Stimulated activated CD4-positive, alpha-beta T cell treated with anti-CD3 and anti-CD28 coated beads, Interleukin-4, amount 100 ng/mL, for 48 hours (primary cell): ENCODE measurements at places on chromosomes 7 and 10.

- DNase-seq: peak; percentile 42
Observed at GRCh38 chr10:103859161-103860086, 4.0 kb upstream of the SH3PXD2A start.

GRCh38 chr7:92478095-92478494, 349 bp upstream of the ERVW-1 start:
- DNase-seq: no peak

GRCh38 chr7:112286250-112287086, 80.0 kb downstream of the ZNF277 start:
- DNase-seq: no peak

- no peak for DNase-seq
Observed at GRCh38 chr10:95440756-95441546, 120.2 kb downstream of the SORBS1 start.

DNA sequence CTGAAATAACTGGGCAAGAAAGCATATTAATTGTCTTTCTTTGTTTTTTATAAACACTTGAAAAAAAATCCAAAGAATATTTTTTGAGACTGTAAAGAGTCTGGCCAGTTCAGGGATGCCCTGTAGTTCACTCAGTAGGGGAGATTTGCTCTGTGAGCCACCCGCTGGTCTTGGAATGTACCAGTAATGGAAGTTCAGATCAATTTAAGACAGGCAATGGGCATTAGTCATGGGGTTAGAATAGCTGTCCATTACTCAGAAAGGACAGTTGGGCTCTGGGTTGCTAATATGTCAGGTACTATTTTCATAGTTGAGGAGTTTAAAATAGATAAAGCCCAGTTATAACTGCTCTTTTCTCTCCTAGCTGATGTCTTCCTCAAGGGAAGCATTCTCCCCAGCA, 38.7 kb downstream of the A1CF start:
- DNase-seq: no peak

DNA sequence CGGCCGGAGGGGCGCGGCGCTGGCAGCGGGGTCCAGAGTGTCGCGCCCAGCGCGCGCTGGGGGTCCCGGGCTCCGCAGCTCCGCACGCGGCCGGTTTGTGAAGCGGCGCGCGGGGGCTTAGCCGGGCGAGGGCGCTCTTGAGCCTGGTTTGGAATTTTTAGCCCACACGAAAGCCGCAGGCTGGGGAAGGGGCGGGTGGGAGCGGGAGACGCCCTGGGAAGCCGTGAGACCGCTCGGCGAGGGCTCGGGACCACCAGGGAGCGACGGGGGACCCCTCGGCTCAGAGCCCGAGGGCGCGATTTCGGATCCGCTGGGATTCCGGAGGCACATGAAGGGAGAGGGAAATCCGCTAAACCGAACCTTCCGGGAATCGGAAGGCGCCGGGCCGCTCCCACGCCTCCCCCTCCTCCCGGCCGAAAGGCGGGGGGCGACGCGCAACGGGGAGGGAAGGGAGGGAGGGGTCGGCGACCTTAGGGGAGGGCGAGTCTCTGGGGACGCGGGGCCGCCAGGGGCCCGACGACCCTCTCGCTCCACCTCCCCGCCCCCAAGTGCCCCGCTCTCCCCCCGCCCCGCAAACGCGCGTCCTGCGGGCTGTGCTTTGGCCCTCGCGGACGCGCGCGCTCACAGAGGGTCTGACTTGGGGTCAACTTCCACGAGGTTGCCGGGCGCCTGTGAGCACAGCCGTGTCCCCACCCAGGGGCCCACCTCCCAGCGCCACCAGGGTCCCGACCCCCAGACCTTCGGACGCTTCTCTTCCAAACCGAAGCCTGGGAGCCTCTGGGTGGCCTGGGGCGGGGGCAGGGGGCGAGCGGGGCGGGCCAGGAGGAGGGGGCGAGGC, 5.1 kb upstream of the ELFN1 start:
- DNase-seq: peak; percentile 40

GRCh38 chr7:156222151-156222550, 409.9 kb upstream of the SHH start:
- DNase-seq: no peak

DNA sequence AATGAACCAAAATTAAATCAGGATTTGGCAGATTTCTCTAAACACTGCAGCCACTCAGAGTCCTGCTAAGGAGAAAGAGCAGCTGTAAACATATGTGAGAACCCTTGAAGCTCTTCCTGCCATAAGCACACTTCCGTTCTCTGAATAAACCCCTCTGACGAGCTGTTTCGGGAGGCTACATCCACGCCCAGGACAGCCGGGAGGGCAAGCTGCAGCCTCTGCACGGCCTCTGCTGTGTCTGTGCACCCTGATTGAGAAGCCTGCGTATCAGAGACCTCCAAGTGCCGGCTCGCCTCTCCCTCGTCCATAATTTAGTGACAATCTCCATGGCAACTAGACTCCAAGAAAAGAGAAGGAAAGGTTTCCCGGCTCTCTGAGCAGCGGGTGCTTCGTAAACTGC, 114.4 kb downstream of the PTPRN2 start:
- DNase-seq: no peak

DNA sequence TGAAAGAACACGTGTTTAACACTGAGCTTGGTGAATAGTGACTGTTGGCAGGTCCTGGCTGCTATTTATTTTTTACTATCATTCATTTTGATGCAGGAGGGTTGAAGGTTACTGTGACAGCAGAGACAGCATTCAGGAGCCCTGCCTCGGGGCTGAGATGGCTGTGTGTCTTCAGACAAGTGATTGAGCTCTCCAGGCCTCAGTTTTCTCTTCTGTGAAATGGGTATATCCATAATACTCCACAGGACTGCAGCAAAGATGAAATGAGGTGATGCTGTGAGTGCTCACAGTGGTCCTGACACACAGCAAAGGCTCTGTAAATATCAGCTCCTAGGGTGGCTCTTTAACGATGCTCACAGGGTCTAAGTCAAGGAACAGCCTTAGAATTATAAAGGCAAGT, 295.2 kb downstream of the GFRA1 start:
- no peak for DNase-seq

GRCh38 chr7:22320416-22320815, 36.5 kb downstream of the RAPGEF5 start:
- no peak for DNase-seq

DNA sequence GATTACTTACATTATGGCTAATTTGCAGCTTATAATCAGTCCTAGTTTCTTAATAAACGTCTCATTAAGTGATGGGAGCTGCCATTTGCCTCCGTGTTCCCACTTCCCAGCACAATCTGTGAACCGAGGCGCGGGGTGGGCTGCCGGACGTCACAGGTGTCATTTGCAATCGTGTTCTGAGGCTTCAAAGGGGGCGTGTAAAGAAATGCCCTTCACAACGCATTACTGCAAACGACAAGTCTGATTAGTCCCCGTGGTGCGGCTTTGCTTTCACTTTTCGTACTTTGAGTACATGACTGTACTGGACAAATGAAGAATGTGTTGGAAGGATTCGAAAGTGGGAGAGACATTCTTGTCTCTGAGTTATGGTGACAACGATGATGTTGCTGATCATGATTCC, 614.2 kb upstream of the ADARB2 start:
- no peak for DNase-seq

DNA sequence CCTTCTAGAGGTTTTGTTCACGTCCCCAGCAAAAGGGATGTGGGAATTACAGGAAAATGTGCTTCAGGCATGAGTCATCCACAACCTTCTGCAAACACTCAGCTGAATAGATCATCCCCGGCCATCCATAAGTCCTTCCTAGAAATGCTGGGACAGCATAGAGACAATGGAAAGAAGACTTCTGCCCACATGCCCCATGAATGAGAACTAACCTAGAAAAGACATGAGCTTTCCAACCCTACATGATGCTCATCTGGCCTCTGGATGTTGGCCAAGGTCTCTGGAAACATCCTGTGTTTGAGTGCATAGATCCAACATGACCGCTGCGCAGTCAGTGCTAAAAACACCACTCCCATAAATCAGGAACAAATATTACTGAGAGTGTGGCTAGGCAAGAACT, 277.5 kb downstream of the PLXNA4 start:
- no peak for DNase-seq

DNA sequence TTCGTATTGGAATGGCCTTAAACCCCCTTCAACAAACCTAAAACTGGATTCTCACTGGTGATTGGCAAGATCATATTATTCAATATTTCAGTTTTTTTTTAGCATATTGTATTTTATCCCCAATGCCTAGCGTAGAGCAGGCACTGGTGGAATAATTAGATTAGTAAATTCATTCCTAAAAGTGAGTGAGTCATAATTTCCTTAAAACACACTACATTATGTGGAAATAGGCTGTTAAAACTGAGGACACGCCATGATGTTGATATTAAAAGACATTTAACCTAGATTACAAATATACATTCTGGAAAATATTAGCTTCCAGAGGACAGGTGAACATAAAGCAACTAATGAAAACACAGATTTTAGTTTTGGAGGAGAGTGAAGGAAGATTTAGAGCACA, 463.9 kb downstream of the PARD3 start:
- DNase-seq: no peak

- DNase-seq: no peak
Observed at GRCh38 chr10:100886091-100886490, 26.7 kb upstream of the SLF2 start.
